DMS79 (cell line): ENCODE measurements at places on chromosomes 3 and 15.

DNA sequence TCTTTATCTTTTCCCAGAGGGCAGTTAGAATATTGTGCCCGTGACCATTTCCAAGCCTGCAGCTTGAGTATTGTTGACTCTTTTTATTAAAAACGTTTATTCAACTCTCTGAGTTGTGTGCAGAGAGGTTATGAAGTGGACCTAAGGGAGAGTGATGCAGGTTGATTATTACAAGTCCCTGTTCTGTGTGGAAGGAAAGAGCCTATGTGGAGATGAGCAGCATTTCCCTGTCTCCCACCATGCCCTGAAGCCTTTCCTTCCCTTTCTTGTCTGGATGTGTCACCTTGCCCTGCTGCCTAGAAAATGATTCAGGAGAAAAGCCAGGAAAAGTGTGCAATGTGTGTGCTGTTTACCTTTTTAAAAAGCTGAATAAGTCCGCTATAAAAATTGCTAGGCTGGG lies 19.4 kb downstream of the ZPLD1 start:
- no peak for DNase-seq

DNA sequence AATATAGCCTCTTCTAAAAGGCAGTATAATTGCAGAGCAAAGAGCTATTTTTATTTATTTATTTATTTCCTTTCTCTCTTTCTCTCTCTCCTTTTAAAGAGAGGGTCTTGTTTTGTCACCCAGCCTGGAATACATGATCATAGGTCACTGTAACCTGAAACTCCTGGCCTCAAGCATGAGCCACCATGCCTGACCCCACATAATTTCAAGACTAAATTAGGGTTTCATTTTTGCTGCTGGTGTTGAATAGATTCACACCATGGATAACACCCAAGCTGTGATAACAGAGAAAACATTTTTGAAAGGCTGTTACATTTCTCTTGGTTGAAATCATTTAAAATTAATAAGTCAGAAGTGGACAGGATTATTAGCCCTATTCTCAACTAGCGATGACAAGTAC lies 131.6 kb downstream of the LEKR1 start:
- DNase-seq: no peak

DNA sequence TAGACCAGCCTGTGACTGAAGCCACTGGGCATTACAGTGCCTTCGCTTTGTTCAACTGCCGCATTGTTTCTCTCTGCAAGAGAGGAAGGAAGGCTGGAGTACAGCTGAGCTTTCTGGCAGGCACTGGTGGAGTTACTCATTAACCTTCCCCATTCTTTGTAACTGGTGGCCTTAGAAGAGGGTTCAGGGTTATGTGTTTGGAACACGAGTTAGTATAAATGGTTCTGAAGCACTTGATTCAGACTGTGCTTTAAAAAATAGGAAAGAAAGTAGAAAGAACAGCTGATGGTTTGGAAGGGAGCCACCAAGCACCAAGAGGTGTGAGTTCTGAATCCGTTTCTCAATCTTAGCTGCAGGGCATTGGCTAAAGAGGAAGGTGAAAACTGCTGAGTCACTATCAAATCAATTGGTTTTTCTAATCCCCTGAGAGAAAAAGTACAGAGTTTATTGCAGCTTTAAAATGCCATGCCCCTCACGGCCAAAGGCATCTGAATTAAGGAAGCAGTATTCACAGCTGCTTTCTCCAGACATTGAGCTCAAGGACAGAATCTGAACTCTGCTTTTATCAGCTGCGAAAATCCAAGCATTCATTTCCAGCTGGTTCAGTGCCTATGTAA lies 3.6 kb downstream of the HGD start:
- no peak for DNase-seq

- no peak for DNase-seq
Measured at GRCh38 chr3:15399970-15400369, 27.4 kb downstream of the METTL6 start.

DNA sequence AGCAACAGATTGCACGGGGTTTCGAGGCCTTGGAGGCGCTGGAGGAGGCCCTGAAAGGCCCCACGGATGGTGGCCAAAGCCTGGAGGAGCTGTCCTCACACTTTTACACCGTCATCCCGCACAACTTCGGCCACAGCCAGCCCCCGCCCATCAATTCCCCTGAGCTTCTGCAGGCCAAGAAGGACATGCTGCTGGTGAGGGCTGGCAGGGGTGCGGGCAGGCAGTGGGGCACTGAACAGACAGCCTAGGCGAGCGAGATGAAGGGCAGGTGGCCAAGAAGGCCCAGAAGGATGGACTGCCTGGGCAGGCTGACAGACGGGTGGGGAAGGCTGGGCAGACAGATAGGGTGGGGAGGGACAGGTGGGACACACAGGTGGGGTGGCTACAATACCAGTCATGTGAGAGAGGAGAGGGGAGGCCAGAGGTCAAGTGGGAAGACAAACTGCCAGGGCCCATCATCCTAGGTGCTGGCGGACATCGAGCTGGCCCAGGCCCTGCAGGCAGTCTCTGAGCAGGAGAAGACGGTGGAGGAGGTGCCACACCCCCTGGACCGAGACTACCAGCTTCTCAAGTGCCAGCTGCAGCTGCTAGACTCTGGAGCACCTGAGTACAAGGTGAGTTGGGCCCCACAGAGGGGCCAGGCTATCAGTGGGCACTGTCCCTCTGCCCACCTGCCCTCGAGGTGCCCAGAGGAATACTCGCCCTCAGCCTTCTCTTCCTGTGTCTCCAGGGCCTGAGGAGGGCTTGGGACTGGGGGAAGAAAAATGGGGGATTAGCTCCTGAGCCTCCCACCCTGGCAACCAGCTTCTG lies 3.1 kb downstream of the PARP3 start:
- no peak for DNase-seq
